ENCODE measurements at places on chromosomes 3 and 15. TPM values are rescaled to one million over a fixed set of nuclear protein-coding genes. Genes with fewer than 3 reads are reported as not detected.

DNA sequence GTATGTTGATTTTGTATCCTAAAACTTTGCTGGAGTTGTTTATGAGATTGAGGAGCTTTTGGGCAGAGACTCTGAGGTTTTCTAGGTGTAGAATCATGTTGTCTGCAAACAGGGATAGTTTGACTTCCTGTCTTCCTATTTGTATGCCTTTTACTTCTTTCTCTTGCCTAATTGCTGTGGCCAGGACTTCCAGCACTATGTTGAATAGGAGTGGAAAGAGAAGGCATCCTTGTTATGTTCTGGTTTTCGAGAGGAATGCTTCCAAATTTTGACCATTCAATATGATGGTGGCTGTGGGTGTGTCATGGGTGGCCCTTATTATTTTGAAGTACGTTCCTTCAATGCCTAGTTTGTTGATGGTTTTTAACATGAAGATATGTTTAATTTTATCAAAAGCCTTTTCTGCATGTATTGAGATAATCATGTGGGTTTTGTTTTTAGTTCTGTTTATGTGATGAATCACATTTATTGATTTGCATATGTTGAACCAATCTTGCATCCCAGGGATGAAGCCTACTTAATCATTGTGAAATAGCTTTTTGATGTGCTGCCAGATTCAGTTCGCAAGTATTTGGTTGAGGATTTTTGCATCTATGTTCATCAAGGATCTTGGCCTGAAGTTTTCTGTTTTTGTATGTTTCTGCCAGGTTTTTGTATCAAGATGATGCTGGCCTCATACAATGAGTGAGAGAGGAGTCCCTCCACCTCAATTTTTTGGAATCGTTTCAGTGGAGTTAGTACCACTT lies 188.1 kb downstream of the MINAR1 start:
- H3K27me3 ChIP-seq, result no peaks in the 10 kb centered on the region
- no peak overlapping the region for H3K27ac ChIP-seq
- no peaks in the 10 kb centered on the region for H3K4me1 ChIP-seq
- H3K36me3 ChIP-seq, result no peaks in the 10 kb centered on the region

Gene PAQR9
- not detected for total RNA-seq

- DNase-seq, result no peak
- no peak overlapping the region for H3K27ac ChIP-seq
- no peaks in the 10 kb centered on the region for H3K36me3 ChIP-seq
- H3K27me3 ChIP-seq, result no peaks in the 10 kb centered on the region
- no peak overlapping the region for H3K4me3 ChIP-seq
- no peaks in the 10 kb centered on the region for H3K4me1 ChIP-seq
Measured at GRCh38 chr3:59180006-59180405, 130.2 kb upstream of the CFAP20DC start.

- no peaks in the 10 kb centered on the region for H3K4me1 ChIP-seq
- no peak overlapping the region for H3K4me3 ChIP-seq
- no peak overlapping the region for H3K27ac ChIP-seq
- no peak for DNase-seq
Measured at GRCh38 chr3:143045639-143046038, 44.3 kb downstream of the U2SURP start.

Gene GP9
- 0.50 TPM for total RNA-seq

Gene DCUN1D1
- total RNA-seq, result 36.6 TPM

Gene GNAT1
- total RNA-seq, result not detected

- no peak overlapping the region for H3K4me3 ChIP-seq
- peaks cover 11% of the 10 kb centered on the region for H3K4me1 ChIP-seq
- no peaks in the 10 kb centered on the region for H3K27me3 ChIP-seq
- H3K36me3 ChIP-seq, result no peaks in the 10 kb centered on the region
- DNase-seq, result no peak
Measured at GRCh38 chr3:129063841-129064482, 3.4 kb downstream of the GP9 start.
